H7 (cell line): ENCODE measurements at places on chromosomes 3 and 15.
A peak's percentile ranks its signal among the peaks of the same experiment; 100 is the strongest.

- DNase-seq: peak; percentile 22
Observed at GRCh38 chr15:100781061-100781960, 98.3 kb upstream of the ALDH1A3 start.

GRCh38 chr15:81001152-81002008 is 657 bp downstream of the TLNRD1 start:
- DNase-seq: peak; percentile 84

DNA sequence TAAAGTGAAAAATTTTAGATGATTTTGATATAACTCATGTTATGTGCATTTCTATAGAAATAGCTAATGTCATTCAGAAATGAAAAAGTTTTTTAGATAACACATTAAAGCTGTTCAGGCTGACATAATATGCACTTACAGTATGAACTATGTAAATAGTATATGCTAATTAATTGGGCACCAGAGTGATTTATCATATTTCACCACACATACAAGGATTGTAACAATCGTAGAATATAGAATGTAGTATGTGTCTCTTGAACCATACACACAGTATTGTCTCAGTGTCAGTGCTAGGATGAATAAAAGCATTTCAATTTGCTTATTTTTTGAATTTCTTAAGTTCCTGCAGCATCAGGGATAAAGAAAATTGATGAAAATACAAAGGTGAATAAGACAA is 710.0 kb downstream of the OTOL1 start:
- DNase-seq: no peak

DNA sequence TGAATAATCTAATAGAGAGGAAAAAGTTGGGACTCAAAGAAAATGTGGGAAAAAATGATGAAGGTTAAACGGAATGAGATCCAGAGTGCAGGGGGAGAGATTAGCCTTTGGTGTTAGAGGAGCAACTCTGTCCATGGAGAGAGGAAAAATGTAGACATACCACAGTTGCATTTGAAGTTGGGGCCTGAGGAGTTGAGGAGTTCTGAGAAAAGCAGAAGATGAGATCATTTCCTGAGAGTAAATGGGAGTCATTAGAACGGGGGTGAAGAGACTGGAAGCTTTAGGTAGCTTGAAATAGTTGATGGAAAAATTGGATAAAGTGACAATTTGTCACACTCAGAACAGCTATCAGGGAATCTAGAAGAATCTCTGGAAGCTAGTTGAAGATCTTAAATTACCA is 7.3 kb downstream of the CCR5AS start:
- no peak for DNase-seq

GRCh38 chr15:89105147-89105546 is 16.9 kb downstream of the ABHD2 start:
- no peak for DNase-seq

DNA sequence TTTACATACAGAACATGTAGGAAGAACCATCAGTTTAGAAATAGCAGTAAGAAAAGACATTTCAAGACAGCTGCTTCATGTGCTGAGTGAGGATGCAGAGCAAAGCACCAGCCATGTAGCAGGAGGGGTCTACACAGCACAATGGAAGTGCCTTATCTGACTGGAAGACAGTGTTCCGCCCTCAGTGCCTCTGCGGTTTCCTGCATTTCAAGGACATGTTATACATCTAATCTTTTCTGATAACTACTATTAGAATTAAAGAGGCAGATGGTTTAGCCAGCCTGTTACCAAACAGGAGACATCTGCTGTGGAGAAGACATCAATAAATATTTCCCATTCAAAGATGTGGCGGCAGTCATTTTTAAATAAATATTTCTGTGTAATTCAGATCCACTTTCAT is 10.6 kb downstream of the LSG1 start:
- no peak for DNase-seq

- no peak for DNase-seq
Observed at GRCh38 chr3:60490992-60491391, 760.3 kb downstream of the FHIT start.

- no peak for DNase-seq
Observed at GRCh38 chr15:97817276-97817890, 143.1 kb upstream of the ARRDC4 start.

DNA sequence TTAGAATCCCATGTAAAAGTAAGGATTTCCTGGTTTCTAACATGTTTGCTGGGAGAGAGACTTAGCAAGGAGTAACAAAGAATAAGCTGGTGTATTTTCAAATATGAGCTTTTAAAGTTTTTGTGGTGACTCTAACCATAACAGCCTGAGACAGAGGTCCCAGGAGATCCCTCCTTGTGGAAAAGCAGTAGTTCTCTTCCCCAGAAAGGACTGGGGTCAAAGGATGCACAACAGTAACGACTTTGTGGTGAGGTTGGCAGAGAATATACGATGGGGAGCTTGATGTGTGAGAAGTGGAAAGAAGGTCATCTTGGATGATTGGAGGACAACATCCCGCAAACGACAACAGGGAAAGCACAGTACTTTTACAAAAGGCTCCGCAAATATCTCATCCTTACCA is 38.2 kb downstream of the ABHD5 start:
- no peak for DNase-seq

DNA sequence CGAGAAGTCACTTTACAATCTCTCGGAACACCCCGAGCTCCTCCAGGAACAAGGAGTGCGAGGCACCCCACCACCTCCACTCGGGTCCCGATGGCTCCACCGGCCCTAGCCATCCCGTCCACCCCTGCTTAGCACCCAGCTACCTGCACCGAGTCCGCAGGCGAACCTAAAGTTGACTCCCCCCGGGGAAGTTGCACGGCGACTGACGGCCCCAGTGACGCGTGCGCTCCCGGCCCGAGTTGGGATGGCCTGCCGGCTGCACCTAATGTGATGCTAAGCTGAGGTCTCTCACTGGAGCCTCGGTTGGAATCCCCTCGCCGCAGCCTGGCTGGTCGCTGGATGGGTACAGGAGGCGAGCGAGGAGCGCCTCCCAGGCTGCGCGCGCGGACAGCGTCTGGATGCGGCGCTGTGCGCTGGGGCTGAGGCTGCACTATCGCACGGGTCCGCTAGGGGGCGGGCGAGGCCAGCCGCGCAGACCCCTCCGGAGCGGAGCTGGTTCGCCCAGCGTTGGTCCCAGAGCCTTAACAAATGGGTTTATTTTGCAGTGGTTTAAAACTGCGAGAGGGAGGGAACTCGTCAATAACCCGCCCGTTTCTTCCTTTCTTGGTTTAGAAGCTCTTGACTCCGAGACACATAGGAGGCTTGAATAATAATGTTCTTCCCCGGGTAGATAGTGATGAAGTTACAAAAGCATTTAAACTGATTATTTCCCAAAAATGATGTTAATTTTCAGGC is at the start of gene OXTR:
TSS of gene OXTR (minus strand) at position 526 of the 735 bp plus-strand sequence. CDS start 1,426 bp downstream, outside the sequence.
- peak; percentile 96 for DNase-seq

DNA sequence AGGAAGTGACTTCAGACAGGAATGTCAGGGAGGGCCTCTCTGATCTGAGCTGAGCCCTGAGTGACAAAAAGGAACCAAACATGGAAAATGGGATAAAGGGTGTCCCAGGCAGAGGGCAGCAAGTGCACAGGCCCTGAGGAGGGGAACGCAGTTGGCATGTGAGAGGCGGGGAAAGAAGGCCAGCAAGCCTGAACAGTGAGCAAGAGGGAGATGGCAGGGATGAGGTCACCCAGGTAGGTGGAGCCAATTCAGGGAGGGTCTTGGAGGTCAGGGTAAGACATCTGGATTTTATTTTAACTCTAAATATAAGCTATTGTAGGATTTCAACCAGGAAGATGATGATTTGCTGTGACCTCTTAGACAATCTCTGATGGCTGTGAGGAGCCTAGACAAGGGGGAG is 167.7 kb downstream of the LRTM1 start:
- DNase-seq: no peak

DNA sequence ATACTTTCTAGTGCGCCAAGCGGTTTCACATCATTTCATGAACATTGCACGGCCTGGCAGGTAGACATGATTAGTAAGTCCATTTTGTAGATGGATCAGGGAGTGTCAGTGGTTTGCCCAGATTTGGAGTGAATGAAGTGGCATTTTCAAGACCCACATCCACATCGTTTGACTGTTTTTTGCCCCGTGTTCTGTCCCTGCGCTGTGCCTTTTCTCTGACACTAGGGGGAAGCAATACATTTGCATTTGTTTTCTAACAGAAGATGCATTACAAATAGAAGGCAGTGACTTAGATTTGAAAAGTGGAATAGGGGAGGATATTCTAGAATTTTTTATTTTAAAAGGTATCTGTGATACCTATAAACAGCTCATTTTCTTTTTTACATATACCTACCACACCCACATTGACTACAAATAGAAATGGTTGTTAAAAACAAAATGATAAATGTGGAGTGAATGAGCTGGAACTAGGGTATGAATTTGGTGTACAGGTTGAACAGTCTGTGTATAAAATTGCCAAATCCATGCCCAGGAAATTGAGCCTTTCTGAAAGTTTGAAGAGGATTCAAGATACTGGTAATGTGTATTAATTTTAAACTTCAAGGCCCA is 98.0 kb downstream of the USP13 start:
- no peak for DNase-seq

GRCh38 chr15:69880571-69881301 is 217.0 kb downstream of the TLE3 start:
- DNase-seq: no peak

DNA sequence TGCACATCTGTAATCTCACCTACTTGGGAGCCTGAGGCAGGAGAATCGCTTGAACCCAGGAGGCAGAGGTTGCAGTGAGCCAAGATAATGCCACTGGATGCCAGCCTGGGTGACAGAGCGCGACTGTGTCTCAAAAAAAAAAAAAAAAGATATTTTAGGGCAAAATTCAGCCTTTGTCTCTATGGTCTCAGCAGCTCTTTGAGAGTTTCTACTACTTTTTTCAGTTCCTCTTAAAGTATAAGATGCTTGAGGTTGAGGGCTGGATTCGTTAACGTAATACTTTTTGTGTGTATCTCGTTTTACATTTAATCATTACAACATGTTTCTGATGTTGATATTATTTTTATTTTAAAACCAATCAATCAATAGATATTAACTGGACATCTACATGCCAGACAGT is 381.2 kb upstream of the TBL1XR1 start:
- no peak for DNase-seq

DNA sequence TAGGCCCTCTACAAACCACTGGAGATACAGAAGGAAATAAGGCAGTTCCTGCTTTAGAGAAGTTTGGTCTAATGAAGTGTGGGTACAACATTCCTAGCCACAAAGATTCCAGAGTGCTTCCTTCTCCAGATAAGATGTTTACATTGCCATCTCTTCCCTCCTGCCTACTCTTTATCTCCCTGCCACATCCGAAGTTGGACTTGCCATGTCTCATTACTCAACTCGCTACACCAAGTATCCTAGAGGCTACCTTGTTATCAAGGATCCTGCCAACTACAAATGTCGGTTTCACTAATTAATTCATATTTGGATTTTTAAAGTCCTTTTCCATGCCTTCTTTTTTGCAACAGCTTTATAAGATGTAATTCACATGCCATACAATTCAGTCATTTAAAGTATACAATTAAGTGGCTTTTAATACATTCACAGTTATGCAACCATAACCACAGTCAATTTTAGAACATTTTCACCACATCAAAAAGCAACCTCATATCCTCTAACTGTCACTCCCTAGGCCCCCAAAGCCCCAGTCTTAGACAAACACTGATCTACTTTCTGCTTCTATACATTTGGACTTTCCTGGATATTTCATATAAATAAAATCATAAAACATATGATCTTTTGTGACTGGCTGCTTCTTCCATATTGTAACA is 53.7 kb upstream of the CSTA start:
- DNase-seq: no peak

DNA sequence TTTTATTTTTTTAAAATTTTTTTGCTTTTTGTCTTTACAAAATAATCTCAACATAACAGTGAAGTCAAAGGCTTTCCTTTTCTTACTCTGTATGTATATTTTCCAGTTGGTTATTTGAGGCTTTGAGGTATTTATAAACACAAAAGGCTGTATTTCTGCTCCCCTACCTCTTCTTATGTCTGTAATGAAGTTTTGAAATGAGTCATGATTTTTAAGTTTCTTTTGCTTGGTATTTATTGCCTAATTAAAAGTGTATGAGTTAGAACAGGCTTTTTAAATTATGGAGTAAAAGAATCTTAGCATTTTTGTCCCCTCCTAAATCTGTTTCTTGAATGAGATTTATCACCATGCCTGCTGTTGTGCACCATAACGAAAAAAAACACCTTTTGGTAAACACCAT is 66.0 kb downstream of the DCUN1D1 start:
- DNase-seq: no peak

- no peak for DNase-seq
Observed at GRCh38 chr3:66237552-66237951, 16.8 kb downstream of the SLC25A26 start.

GRCh38 chr15:66997212-66997611 is 68.2 kb upstream of the SMAD3 start:
- DNase-seq: no peak

DNA sequence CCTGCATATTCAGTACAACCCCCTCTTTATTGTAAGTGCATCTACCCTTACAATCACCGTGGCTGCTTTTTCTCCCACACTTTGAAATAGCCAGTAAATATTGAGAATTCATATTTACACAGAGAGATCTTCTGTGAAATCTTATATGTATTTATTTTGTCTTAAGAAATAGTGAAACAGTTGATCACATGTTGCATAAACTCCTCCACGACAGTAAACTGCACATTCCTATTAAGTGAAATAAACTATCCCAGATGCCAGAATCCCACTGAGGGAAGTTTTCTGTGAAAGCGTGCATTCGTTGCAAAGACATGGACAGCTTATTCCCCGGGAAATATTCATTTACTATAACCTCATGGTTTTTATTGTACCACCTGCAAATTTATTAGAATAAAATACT is 796.0 kb downstream of the ROBO2 start:
- DNase-seq: no peak

GRCh38 chr3:116299646-116300081 is 145.6 kb downstream of the LSAMP start:
- DNase-seq: no peak

DNA sequence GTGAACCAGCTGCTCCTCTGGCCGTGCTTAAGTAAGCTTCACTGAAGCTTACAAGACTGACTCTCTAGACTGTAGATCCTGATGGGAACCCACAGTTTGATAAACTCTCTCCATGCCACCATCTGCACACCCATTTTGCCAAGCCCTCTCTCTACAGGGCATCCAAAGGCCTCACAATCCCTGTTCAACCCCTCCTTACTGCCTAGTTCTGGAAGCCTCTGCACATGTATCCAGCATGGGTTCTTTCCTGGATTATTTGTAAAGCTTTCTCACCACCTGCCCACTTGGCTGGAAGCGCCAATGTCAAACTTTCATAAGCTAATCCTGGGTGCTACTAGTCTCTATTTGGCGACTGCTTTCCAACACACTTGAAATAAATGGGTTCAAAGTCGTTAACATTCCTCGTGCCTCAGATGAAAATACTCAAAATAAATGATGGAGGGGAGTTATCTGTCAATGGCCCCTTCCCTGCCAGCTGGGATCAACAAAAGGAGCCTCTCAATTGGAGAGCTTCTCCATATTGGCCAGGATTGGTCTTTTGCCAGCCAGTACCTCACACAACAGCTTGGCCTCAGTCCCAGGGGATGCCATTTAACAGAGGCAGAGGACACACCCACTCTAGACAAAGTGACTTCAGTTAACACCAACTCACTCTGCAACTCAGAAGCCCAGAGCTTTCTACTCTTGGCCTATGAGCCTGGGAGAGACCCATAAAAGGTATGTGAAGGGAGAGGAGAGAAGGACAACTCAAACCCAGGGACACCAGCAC is 48.1 kb downstream of the SH3BP5 start:
- DNase-seq: no peak

- no peak for DNase-seq
Observed at GRCh38 chr3:5568451-5568850, 380.9 kb downstream of the EDEM1 start.

GRCh38 chr15:85592148-85592547 is 202.6 kb downstream of the KLHL25 start:
- DNase-seq: no peak

- no peak for DNase-seq
Observed at GRCh38 chr3:160801386-160802118, 45.5 kb downstream of the PPM1L start.
